WERI-Rb-1 (cell line): ENCODE measurements at places on chromosomes 12 and 14.
A peak's percentile ranks its signal among the peaks of the same experiment; 100 is the strongest.

DNA sequence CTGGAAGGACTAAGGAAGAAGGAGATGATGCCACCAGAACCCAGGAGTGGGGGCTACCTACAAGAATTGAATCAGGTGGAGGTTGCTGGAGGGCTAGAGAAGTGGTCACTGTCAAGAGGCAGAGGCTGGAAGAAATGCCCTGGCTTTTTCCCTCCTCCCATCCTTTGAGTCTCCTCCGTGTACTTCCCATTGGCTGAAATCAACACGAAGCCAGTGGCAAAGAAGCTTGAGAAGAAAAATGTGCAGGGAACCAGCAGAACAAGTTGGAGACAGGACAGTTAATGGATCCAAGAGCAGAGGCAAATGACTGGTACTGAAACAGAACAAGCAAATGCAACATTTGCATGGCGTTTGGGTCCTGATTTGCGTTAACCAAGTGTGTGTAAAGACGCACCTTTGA lies 9.1 kb upstream of the FBLN5 start:
- DNase-seq, result no peak

DNA sequence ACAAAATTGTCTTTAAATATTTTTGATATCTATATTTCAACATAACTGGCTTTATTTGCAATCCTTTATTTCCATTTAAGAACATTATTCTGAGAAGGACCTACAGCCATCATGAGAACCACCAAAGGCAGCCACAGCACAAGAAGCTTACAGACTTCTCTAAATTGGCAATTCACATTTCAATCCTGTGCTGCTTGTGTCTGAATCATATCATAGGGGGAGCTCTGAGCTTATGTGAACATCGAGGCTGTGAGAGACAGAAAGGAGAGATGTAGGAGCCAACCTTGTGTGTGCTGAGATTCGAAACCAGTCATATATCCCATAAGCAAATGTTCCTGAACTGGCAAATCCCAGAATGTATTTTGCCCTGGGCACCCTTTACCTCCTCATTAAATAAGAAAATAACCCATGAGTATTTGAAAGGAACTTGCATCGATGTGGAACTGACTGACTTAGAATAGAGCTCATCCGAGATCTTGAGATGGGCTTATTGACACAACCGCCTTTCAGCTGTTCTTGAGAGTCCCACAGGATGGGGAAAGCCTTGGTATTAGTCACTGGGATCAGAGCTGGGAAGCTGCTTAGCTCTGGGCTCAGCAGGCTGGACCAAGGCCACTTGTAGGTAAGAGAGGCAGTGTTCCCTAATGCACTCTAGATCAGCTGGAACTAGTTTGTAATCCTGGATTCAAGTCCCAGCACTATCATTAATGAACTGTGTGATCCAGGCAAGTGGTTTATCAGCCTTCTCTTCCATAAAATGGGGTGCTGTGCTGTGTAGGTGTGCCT lies 329.8 kb downstream of the CACNA1C start:
- peak; percentile 90 for DNase-seq

DNA sequence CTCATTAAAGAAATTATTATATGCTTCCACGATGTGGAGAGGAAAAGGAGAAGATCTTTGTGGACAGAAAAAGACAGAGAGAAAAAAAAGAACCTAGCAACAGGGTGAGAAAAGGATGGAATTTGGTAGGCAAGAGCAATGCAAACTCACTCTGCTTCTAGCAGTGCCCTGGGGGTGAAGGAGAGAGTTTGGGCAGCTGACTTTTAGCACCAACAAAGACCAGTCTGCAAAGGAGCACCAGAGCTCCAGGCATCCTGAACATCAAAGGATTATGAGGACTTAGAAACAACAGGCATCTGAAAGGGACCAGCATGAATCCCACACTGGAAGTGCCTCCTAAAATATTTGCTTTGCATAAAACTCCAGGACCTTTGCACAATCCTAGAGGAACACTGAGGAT lies 32.8 kb upstream of the RERG start:
- DNase-seq, result no peak

- DNase-seq, result no peak
Observed at GRCh38 chr12:132510111-132510724, 20.3 kb downstream of the FBRSL1 start.
